NCI-H446 treated with DMSO at 0.1 percent for 48 hours (cell line): ENCODE measurements at places on chromosomes 3 and 15.

- no peak for DNase-seq
Observed at GRCh38 chr3:4935347-4935746, 43.9 kb upstream of the BHLHE40 start.

DNA sequence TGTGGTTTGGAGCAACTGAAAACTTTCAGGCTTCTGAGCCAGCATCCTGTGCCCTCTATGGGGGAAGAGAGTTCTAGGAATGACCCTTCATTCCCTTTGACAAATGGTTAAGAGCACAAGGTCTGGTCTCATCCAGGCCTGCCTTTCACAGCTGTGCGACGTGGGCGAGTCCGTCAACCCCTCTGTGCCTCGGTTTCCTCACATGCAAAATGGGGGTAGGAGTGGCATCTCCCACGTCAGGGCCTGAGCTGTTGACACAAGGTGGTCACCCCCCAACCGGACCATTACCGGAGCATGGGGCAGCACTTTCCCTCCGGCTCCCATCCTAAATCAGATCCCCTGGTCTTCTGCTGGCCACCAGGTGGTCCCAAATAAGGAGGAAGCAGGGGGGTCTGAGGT is 70.4 kb downstream of the ATP2B2 start:
- no peak for DNase-seq

GRCh38 chr15:79195802-79196201 is 86.7 kb upstream of the ANKRD34C start:
- DNase-seq = no peak

- DNase-seq = no peak
Observed at GRCh38 chr15:62727501-62727900, 315.0 kb upstream of the TPM1 start.

DNA sequence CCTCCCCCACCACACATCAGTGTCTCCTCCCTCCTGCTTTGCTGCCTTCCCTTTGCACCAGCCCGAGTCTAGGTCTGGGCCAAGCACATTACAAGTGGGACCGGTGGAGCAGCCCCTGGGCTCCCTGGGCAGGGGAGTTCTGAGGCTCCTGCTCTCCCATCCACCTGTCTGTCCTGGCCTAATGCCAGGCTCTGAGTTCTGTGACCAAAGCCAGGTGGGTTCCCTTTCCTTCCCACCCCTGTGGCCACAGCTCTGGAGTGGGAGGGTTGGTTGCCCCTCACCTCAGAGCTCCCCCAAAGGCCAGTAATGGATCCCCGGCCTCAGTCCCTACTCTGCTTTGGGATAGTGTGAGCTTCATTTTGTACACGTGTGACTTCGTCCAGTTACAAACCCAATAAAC is 2.3 kb upstream of the ABCF3 start:
- DNase-seq = no peak

DNA sequence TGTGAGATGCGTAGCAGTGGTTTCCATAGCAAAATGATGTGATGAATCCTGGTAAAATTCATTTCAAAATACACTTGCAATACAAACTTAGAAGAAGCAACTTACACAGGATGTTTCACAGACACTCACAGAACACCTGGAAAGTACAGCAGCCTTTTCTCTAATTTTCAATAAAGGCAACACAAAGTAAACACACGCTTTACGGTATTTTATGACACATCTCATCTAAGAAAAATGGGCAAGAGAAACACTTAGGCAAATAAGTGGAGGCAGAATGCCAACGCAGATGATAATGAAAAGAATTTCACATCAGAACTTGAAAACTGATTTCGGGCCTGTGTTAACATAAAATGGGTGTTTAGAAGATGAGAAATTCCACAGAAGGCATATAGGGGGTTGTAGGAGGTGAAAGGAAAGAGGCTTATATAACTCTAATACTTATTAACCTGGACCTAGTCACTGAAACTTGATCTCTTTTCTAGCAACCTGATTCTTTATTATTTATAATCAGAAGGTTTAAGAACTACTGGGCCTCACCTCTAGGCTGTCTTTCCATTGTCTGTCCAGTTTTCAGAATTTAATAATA is 25.6 kb upstream of the MAP3K13 start:
- no peak for DNase-seq

GRCh38 chr3:119812491-119813058 is 30.7 kb downstream of the NR1I2 start:
- DNase-seq = no peak

GRCh38 chr3:41026394-41027177 is 172.7 kb upstream of the CTNNB1 start:
- DNase-seq = peak; percentile 14

GRCh38 chr3:62919784-62920465 is 44.7 kb upstream of the CADPS start:
- DNase-seq = no peak

GRCh38 chr15:44633603-44634002 is 29.9 kb downstream of the SPG11 start:
- no peak for DNase-seq

DNA sequence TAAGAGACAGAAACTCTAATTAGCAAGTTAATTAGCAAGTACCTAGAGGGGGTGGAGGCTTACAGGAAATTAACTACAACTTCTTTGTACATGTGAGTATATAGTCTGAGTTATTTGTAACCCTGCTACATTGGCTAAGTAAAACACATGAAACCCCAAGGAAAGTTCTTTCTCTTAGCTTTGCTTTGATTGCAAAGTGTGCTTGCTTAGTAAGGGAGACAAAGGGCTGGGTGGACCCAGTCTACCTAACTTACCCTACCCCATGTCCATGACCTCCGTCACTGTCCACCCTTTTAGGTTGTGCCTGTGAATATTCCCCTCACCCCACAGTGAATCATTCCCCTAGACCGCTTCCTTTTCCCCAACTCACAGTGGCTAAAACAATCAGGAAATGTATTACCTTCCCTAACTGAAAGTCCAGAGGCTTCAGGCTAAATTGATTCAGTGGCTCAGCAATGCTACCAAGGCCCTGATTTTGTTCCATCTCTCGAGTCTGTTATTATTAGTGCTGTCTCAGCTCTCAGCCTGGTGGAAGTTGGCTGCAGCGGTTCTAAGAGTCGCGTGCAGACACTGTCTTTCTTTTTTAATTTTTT is 31.1 kb upstream of the RYR3 start:
- DNase-seq = no peak

DNA sequence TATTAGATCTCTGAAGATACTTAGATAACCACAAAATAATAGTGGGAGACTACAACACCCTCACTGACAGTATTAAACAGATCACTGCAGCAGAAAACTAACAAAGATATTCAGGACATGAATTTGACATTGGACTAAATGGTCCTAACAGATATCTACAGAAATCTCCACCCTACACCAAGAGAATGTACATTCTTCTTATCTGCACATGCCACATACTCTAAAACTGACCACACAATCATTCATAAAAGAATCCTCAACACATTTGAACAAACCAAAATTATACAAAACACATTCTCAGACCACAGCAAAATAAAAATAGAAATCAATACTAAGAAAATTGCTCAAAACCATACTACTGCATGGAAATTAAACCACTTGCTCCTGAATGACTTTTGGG is 116.3 kb downstream of the DTWD1 start:
- DNase-seq = no peak

DNA sequence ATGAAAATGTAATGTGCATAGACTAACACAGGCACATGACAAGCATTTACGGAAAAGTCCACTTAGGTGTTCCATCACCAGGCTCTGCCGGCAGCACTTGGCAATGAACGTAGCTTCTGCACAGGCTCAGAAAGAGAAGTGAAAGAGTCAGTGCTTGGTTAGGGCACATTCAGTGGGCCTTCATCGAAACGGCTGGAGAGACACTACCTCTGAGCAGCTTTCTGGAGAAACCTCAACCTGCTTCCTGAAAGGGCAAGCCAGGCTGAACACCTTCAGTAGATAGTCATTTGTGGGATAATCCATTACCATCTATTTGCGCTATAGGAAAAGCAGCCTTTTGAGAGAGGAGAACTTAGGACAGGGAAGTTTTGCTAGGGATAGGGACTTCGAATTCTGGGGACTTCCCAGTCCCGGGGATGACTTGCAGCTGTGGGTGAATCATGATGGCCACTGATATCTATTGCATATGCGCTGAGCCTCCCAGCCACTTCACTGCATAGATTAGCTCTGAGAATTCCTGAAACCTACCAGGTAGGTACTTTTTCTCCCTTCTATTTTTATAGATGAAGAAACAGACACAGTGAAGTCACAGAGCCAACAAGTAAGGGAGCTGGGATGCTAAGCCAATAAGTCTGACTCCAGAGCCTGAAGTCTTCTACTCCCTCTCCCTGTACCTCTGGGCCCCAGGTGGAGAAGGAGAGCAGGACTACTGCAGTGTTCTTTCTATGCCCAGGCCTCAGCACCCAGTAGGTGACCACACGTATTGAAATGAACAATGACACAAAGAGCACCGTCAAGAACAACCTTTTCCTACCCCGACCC is 4.2 kb upstream of the SH2D7 start:
- DNase-seq = no peak

- DNase-seq = no peak
Observed at GRCh38 chr3:120432150-120432860, 18.5 kb downstream of the FSTL1 start.

- DNase-seq = no peak
Observed at GRCh38 chr15:35863655-35864054, 317.7 kb upstream of the DPH6 start.

DNA sequence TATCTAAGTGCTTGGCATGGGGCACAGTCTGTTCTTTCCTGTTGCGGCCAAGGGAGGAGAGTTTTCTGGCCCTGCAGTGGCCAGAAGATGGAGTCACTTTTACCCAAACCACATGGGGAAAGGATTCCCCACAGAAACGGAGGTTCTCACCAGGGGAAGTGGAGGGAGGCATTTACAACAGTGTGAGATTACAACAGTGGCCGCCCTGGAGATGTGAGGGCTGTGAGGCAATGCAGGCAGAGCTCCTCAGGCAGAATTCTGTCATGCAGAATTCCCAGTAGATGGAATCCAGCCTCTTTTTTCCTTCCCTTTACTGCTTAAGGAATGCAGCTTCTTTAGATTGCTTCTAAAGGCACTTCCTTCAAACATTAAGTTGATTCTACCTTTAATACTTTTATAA is 83.1 kb downstream of the CACNA1D start:
- no peak for DNase-seq

DNA sequence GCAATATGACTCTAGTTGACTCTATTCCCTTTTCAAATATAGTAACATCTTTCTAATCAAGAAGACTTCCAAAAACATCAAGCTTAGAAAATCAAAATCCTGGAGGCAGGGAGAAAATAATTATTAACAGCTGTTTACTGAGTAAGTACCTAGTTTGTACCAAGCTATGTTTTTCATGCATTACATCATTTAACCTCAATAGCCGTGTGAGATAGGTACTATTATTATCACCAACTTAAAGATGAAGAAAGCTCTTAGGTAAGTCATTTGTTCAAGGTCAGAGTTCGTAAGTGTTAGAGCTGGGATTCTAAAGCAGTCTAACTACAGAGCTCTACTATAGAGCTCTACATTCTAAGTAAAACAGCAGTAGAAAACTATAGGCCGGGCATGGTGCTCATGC is 41.6 kb downstream of the GSK3B start:
- no peak for DNase-seq

- no peak for DNase-seq
Observed at GRCh38 chr3:177795859-177796258, 598.6 kb upstream of the TBL1XR1 start.

GRCh38 chr3:30610702-30611368 is 4.4 kb downstream of the TGFBR2 start:
- DNase-seq = no peak

GRCh38 chr3:69058180-69058946 is 6.2 kb upstream of the TMF1 start:
- DNase-seq = no peak

- no peak for DNase-seq
Observed at GRCh38 chr3:53774414-53774813, 71.8 kb downstream of the CHDH start.

DNA sequence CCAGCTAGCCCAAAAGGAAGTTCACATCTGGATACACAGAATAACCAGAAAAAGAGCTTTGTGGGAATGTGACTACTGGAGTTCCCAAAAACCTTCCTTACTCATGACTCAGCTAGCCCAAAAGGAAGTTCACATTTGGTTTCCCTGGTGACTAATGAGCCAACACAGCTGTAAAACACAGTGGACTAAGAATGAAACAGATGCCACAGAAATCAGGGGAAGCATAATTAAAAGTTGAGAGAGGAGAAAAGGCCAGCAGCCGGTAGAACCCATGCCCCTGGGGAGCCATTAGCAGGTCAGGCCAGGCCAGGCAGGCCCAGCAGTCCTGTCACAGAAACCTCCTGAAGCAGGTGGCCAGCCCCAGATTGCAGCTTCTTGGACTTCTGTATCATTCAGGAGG is 130.3 kb downstream of the GHSR start:
- peak; percentile 55 for DNase-seq

GRCh38 chr15:96314518-96314917 is 16.0 kb upstream of the NR2F2 start:
- no peak for DNase-seq

- no peak for DNase-seq
Observed at GRCh38 chr3:138497851-138498250, 63.4 kb downstream of the ESYT3 start.

- no peak for DNase-seq
Observed at GRCh38 chr3:30614373-30614772, 8.0 kb downstream of the TGFBR2 start.

GRCh38 chr3:64061628-64062027 is 38.3 kb upstream of the PSMD6 start:
- DNase-seq = no peak

DNA sequence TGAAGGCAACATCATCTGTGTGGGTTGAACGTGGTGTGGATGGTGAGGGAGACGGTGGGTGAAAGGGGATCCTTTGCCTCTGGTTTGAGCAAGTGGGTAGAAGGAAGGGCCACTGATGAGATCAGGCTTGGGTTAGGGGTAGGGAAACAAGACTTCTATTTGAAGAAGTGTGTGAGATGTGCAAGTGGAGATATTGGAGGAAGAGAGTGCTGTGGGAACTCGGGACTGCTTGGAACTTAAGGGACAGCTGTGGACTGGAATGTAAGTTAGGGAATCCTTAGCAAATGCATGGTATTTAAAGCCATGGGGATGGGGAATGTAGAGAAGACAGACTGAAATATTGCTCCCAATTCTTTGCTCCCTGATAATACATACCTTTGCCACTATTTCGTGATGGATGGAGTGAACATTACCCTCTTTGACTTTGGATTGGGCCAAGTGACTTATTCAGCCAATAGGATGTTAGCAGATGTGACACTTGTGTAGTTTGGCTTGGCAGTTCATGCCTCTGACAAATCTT is 30.2 kb upstream of the AMOTL2 start:
- DNase-seq = no peak

DNA sequence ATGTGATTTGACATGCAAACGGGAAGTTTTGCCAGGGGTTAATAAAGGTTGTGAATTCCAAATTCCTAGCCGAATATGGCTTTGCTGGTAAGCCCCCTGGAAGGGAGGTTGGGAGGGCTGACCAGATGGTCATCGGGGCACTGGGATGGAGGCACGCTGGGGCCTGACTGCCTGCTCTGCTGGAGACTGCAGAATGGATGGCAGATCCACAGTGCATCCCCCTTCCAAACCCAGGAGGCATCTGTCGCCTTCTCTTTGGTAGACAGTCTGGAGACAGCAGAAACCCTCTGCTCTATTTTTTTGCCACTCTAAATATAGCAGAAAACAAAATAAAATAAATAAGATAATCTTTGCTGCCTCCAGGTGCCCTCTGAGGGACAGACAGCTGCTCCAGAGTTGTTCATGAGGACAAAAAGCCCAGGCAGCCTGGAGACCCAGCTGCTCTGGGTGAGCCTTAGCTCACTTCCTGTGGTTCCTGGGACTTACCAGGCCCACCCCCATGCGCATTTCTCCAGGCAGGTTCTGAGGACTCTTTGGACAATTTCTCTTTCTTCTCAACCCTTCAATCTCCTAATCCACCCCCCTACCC is 6.1 kb upstream of the SPTBN5 start:
- DNase-seq = peak; percentile 15
